NCI-H226 (cell line): ENCODE measurements at places on chromosomes 16 and 17.

DNA sequence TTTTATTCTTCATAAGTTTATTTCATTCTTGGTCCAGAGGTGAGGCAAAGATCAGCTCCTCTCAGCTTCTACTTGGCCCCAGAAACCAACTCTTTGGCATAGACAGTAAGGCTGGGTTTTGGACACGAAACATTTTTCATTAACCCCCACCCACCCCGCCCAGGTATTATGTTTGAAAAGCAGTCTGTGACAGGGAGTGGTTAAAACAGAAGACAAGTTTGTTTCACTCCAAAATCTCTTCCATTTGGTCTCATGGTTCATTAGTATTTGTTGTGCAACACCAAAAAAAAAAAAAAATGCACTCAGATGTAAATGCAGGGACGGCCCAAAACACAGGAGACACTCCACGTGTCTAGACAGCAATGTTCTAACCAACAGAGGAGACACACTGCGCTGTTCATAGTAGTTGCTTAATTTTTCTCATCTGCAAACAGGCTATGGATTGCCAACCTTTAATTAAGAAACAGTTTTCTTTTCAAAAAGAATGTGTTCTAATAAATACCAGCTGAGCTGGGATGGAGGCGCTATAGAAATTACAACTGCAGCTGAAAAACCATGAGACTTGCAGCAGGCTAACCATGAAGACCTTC lies 39.8 kb upstream of the MMP2 start:
- no peak for DNase-seq

GRCh38 chr16:15493466-15494180 lies 59.2 kb downstream of the BMERB1 start:
- DNase-seq = no peak

GRCh38 chr17:58615768-58616659 lies 75.8 kb downstream of the TEX14 start:
- no peak for DNase-seq

DNA sequence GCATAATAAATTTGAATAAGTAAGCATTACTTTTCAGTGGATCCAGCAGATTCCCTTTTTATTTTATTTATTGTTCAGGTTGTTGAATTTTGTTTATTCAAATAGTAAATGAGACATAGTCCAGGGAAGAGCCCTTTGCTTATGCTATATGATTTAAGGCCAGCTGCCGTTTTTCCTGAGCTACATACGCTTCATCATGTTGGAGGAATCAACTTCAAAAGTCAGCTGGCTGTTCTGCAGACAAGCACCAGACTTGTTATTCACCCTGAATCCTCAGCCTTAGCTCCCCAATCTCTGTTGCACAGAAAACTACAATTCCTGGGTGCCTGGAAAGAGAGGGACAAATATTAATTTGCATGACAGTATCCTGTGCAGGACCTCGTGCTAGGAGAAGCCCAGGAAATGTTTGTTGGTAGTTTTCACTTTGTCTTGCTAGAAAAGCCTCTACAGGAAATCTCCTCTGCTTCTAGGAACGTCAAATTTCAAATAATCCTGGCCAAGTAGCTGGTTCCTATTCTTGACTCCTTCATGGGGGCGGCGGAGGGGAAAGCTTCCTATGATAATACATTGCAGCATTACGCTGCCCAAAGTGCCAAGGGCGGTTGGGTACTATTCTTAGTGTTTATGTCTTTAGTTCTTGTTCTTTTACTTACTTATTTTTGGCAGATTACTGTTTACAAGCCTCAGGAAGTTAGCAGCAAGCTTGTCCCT lies 101.6 kb downstream of the PRKCA start:
- DNase-seq = no peak

- DNase-seq = no peak
Measured at GRCh38 chr16:84262031-84262430, 22.2 kb upstream of the KCNG4 start.

DNA sequence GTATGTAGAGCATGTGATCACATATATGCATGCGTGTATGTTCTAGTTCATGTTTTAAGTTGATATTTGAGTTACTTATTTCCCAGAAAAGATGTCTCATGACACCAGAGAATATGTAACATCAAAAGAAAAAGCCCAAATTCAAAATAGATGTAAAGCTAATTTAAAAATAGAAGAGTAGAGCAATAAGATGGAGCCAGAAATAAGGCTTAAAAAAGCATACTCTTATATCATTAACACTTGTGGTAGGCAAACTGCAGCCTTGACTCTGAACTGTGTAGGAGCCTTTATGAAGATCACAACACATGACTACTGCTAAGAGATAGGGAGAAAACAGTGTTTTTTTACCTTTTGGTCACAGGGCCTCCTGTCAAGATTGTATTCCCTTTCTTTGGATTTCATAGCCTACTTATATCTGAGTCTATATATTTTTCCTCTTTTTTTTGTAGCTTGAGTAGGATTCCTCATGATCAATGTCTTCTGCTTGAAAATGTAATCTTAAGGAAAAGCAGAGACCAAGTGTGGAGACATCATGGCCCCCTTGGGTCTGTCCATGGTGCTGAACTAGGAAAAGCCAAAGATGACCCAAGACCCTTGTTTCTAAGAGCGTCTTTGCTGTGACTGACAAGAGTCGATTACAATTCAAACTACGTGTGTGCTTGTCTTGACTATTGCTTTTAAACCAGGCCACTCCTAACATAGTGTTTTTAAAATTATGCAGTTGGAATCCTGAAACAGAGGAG lies 390.4 kb downstream of the SHISA9 start:
- no peak for DNase-seq

GRCh38 chr17:8375738-8376259 lies 705 bp downstream of the KRABD2 start:
- no peak for DNase-seq

GRCh38 chr17:73586275-73586832 lies 57.9 kb downstream of the SDK2 start:
- no peak for DNase-seq

GRCh38 chr17:19237389-19238166 lies 412 bp downstream of the EPN2 start:
- DNase-seq = no peak

DNA sequence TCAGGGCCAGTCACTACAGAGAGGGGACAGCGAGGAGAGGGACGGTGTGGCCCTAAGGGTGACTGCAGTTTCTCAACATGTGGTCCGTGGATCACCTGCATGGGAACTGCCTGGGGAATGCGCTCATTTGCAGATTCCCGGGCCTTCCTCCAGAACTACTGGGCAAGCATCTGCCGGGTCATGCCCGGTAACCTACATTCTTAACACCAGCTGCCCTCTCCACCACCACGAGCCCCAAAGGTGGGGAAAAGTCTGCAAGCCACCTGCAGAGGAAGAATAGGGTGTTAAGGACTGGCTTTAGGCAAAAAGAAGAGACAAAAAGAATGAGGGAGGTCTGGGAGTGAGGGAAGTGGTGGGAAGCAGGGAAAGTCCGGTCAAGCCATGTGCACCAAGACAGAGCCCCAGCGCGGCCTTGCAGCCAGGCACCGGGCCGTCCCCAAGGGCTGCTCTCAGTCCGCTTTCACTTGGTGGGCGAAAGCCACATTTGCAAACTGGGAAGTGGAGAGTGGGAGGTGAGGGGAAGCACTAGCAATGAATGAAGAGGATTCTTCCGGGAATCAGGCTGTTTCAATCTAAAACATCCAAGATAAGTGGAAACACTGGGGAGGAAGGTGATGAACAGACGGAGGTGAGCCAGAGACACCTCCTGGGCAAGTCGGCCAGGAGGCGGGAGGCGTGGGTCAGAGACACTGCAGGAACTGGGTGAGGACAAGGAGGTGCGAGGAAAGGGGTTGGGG lies 70.3 kb downstream of the N4BP1 start:
- DNase-seq = no peak

GRCh38 chr17:81000334-81000630 lies 8.6 kb downstream of the CHMP6 start:
- DNase-seq = no peak

DNA sequence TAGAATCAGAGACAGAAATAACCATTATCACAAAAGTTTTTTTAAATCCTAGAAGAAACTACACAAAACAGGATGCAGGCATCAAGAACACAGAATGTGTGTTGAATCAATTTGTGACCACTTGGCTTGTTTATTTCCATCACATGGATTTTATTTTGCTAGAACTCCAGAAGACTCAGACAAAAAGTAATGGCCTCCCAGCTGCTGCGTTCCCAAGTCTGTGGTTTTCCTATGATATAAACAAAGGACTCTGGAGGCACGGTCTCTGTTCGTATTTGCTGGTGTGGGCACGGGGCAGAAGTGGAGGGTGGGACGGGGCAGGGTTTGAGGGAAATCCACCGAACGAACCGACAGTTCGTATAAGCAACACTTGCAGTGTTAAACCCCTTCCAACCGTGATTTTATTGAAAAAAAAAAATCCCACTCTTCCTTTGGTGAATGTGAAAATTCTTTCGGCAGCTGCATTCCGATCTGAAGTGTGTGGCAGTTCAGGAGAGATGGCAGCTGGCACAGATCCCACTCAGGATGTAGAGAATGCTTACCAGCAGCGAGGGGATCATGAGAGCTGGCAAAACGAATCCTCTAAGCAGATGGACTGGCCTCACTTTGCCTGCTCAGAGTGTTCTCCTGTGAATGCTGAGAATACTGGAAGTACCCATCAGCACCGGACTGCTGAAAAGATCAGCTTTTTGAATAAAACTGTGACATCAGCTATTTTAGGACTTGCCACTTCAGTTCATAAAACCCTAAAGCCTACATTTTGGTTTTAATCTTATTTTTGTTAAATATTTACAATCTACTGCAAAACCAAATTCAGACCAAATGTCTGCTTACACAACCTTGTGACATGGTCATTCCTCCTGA lies 165.2 kb downstream of the VPS53 start:
- peak; percentile 24 for DNase-seq

DNA sequence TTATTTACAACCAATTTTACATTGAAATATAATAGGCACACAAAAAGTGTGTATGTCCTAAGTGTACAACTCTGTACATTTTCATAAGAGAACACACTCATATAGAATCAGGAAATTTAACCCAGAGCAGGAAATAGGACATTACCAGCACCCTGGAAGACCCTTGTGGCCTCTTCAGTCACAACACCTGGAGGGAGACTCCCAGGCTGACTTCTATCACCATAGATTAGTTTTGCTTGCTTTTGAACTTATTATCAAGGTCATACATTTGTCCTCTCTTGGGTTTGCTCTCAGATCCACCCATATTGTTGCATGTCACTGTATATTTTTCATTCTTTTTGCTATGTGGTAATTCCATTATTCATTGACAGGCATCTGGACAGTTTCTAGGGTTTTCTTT lies 5.8 kb downstream of the RIPOR1 start:
- DNase-seq = no peak

- DNase-seq = no peak
Measured at GRCh38 chr17:77512062-77512946, 371.5 kb downstream of the SEC14L1 start.

- no peak for DNase-seq
Measured at GRCh38 chr16:11585460-11586377, 1.0 kb downstream of the LITAF start.

DNA sequence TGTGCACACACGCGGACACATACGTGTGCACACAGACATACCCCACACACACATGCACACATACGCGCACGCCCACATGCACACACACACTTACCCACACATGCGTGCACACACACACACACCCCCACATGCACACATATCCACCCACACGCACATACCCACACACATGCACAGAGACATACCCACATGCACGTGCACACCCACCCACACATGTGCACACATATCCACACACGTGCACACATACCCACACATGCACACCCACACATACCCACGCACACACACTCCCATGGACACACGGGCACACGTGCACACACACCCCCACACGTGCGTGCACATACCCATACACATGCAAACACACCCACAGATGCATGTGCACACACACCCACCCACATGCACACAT lies 27.2 kb upstream of the PVALEF start:
- DNase-seq = no peak

GRCh38 chr17:4573669-4574068 lies 10.7 kb upstream of the SMTNL2 start:
- DNase-seq = no peak

GRCh38 chr17:72639711-72640110 lies 452.8 kb downstream of the SLC39A11 start:
- no peak for DNase-seq

DNA sequence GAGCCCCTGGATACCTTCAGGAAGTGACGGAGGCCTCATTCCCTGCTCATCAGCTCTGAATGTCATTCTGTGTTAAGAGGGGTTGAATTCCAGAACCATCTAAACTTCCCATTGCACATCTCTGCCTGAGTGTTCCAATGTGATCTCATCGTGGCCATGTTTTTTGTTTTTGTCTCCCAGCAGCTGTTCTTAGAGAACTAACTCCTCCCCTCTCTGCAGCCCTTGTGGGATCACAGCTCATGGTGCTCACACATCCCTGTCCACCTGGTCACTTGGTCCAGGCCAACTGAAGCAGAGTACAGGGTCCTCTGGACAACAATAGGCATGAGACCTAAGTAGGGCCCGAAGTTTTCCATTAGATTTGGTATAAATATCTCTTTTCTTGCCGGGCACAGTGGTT lies 6.0 kb upstream of the SYT17 start:
- DNase-seq = no peak

- DNase-seq = no peak
Measured at GRCh38 chr16:85445064-85445778, 167.9 kb upstream of the GSE1 start.

DNA sequence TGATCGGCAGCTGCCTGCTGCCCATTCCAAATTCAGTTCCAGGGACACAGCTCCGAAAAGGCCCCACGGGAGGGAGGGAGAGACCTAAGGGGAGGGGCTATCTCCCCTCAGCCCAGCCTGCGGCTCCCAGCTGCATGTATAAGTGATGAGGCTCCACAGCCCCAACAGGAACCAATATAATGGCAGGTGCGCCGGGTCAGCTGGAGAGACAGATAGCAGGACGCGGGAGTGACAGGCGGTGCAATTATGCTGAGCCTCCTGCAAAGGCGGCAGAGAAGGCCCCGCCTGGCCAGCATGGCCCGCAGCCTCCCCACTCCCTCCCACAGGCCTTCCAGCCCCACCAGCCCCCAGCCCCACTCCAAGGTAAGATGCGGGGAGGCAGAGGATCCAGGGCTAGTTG lies 8.1 kb upstream of the C1QL1 start:
- DNase-seq = no peak

DNA sequence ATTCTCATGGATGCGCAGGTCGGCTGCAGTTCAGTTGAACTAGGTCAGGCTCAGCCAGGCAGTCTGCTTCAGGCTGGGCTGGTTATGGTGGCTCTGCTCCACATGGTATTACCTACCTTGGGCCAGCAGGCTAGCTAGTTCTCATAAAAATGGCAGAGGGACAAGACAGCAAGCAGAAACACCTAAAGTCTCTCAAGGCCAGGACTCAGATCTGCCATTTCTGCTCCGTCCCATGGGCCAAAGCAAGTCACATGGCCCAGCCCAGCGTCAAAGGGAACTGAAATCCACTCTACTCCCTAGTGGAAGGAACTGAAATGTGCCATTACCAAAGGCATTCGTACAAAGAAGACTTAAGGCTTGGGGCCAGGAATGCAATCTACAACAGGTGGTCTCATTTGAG lies 160.0 kb downstream of the TMEM132E start:
- no peak for DNase-seq

DNA sequence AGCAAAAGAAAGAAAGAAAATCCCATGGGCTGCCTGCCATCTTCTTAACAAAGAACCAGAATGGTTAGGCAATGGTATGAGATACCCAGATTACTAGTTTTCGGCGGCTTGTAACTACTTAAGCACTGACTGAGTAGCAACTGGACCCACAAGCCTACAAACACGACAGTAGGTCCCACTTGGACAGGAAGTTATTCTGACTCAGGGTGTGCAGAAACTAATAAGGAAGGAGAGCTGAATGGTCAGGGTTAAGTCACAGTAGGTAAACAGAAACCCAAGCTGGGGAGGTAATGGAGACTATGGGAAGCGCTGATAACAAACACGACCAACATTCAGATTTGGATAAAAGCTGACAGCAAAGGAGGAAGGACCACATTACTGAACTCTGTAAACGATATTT lies 10.4 kb upstream of the HLF start:
- no peak for DNase-seq
